ENCODE measurements at places on chromosomes 1 and 21. TPM values are rescaled to one million over a fixed set of nuclear protein-coding genes. Genes with fewer than 3 reads are reported as not detected.
A peak's percentile ranks its signal among the peaks of the same experiment; 100 is the strongest.

Gene DNALI1
- not detected for total RNA-seq

GRCh38 chr1:27521336-27521831 lies 31.4 kb upstream of the WASF2 start:
- DNase-seq, result peak; percentile 23

DNA sequence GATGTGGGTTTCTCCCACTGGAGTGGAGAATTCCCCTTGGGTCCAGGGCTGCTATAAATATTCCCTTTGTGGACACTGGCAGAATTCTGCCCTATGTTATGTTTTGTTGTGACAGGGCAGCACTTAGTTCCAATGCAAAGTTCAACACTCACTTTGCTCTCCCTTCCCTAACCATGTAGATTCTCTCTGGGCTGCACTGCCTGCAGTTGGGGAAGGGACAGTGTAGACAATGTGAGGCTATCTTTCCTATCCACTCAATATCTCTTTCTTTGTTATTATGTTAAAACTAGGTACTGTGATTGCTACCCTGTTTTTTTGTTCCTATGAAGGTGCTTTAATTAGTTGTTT lies 19.6 kb downstream of the GPR88 start:
- no peak for DNase-seq

- DNase-seq, result no peak
These were observed 423.4 kb downstream of the NUF2 start for GRCh38 chr1:163745204-163745603.

- no peak for DNase-seq
These were observed 64.1 kb downstream of the WDR4 start for GRCh38 chr21:42815217-42815616.

DNA sequence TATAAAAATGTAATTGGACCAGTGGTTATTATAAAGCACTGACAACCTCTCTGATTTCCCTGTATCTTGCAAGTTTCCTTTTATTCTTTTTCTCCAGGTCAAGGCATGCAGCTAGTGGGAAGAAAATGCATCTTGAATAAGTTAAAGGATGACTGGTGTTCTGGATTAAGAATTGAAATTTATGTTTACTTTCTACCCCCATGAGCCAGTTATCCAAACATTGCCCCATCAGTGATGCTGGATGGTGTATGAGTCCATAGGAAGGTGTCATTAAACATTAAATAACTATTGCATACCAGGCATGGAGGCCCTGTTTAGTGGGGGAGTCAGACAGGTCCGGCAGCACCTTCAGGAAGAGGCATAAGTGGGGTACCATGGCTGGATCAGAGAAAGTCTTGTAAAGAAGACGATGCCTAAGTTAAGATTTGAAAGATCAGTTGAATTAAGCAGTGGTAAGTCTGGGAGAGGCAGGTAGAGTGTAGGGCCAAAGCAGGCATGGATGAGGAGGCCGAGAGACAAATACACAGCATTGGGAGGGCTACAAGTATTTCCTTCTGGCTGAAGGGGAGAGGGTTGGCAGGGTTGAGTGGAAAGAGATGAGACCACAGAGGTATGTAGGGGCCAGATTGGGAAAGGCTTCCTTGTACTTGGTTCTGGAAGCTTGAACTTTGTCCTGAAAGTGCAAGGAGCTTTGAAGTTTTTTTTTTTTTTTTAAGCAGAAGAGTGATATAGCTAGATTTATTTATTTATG lies 5.7 kb downstream of the SZRD1 start:
- DNase-seq, result no peak

Gene FCN3
- not detected for total RNA-seq

GRCh38 chr1:150464422-150464826 lies 22.8 kb upstream of the TARS2 start:
- peak; percentile 32 for DNase-seq

Gene FCRL6
- not detected for total RNA-seq

Gene ELF3
- 4.8 TPM for total RNA-seq

DNA sequence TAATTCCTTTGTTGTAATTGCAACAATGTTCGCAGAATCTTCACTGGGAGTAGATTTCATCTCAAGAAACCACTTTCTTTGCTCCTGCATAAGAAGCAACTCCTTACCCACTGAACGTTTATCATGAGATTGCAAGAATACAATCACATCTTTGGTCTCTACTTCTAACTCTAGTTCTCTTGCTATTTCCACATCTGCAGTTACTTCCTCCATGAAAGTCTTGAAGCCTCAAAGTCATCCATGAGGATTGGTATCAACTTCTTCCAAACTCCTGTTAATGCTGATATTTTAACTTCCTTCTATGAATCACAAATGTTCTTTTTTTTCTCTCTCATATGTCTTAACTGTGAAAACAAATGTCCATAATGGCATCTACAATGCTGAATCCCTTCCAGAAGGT lies 118.6 kb upstream of the RAB4A start:
- no peak for DNase-seq

Gene TNN
- not detected for total RNA-seq

DNA sequence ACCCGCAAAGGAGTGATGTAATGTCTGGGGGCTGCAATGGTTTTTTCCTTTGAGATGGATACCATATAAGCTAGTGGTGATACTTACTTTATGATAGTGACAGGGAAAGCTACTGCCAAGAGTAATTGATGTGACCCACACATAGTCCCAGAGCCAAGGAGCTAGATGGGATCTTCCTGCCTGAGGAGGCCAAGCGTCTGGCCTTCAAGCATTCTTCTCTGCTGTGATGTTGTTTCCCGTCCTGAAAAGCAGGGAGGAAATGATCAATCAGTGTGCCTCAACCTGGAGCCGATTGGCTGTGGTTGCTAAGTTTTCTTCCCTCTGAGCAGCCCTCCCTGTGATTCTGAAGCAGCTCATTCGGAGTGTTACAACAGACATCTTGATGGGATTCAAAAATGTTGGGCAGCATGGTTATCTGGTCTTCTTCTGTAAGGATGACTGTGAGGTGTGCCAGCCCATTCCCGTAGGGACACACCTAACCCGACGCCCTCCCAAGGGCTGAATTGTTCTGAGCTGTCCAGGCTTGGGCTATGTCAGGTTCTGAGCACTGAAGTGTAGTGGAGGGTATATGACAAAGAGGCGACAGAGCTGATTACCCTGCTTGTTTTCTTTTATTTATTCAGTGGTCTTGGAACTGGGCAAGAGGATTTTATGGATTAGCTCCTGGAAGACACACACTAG lies 56.7 kb downstream of the UCK2 start:
- DNase-seq, result no peak

- no peak for DNase-seq
These were observed 12.1 kb upstream of the SELENBP1 start for GRCh38 chr1:151384584-151384983.

Gene RNF187
- 73.0 TPM for total RNA-seq

DNA sequence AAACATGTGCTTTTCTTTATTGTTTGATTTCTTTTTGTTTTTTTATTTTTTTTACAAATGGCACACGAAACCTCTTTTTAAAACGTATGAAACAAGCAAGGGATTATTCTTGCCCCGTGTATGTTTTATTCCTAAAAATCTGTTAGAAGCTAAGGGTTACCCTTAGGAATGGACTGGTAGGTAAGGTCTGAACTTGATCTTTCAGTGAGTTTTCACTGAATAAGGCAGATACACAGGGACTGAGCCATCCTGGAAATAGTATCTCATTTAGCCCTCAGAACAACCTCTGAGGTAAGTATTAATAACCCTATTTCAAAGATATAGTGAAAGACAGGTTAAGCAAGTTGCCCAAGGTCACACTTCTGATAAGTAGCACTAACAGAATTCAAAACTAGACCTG lies 6.0 kb downstream of the CD53 start:
- DNase-seq, result no peak

Gene GRHL3
- 0.64 TPM for total RNA-seq

- no peak for DNase-seq
These were observed 118.4 kb downstream of the KCNN3 start for GRCh38 chr1:154751690-154752089.

GRCh38 chr1:244106837-244107493 lies 55.9 kb downstream of the ZBTB18 start:
- DNase-seq, result no peak

- DNase-seq, result no peak
These were observed 37.6 kb downstream of the NRDC start for GRCh38 chr1:51840743-51841461.

Gene LRRC39
- total RNA-seq, result 0.71 TPM

GRCh38 chr1:228684607-228685006 lies 50.7 kb upstream of the RHOU start:
- no peak for DNase-seq

DNA sequence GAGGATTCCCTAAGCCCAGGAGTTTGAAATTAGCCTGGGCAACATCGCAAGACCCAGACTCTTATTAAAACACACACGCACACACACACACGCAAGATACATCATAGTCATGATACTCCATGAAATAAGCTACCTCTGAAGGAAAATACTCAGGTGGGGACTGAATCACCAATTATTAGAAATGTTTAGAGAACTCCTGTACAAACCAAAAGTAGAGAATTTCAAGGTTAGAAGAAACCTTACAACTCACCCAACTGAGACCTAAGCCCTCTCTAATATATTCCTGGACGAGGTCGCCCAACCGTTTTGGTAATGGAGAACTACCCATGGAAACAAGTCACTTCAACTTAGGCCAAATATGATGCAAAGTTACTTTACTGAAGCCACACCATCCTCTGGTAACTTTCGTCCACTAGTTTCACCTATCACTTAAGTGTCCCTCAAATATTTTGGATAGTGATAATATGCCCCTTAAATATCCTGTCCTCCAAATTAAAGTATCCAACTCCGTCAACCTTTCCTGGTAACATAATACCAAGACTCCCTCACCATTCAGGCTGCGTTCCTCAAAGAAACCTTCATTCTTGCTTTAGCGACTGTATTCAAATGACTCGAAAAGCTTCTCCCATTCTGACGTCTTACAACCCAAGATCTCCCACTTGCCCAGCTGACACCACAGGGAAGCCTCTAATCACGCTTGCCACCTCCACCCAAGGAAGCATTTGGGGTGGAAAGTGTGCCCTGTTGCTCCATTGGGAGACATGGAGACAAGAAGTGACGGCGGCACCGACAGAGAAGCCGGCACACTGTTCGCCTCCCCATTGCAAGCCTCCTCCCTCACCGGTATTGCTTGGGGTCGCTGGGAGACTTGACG lies 856 bp downstream of the NRDC start:
- no peak for DNase-seq

Gene LIN28A
- not detected for total RNA-seq

DNA sequence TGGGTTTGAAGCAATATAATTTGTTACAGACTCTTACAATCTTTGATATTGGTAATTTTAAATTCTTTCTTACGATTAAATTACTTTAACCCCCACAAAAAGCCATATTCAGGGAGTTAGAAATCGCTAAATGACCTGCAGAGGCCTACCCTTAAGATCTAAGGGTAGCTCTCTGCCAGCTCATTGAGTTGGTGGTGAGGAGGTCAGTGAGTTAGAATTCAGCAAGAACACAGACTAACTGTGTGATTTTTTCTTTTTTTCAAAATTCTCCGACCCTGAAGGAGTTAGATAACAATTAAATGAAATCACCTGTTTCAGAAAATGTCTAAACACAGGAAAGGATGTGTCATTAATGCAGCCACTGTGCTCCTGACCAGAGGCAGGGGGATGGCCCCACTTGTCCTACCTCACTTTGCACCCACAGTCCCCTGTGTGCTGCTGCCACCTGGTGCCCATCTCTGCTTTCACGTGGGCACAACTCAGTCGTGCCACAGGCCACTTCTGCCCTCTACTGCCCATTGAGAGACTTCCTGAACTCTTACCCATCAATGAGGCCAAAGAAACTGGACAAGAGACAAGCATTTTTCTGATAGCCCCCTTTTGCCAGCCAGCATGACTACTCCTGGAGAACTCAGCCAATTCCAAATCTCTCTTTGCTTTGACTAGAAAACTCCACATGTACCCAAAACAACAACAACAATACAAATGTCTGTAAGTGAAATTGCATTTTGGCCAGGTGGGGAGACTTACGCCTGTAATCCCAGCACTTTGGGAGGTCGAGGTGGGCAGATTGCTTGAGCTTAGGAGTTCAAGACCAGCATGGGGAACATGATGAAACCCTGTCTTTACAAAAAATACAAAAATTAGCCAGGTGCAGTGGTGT lies 8.4 kb downstream of the CFAP45 start:
- peak; percentile 54 for DNase-seq

- no peak for DNase-seq
These were observed 246.0 kb upstream of the AJAP1 start for GRCh38 chr1:4408380-4408779.

GRCh38 chr1:4971666-4972065 lies 317.3 kb downstream of the AJAP1 start:
- DNase-seq, result no peak

GRCh38 chr1:17040135-17040534 lies 13.7 kb downstream of the SDHB start:
- DNase-seq, result no peak

Gene AMY1C
- not detected for total RNA-seq

DNA sequence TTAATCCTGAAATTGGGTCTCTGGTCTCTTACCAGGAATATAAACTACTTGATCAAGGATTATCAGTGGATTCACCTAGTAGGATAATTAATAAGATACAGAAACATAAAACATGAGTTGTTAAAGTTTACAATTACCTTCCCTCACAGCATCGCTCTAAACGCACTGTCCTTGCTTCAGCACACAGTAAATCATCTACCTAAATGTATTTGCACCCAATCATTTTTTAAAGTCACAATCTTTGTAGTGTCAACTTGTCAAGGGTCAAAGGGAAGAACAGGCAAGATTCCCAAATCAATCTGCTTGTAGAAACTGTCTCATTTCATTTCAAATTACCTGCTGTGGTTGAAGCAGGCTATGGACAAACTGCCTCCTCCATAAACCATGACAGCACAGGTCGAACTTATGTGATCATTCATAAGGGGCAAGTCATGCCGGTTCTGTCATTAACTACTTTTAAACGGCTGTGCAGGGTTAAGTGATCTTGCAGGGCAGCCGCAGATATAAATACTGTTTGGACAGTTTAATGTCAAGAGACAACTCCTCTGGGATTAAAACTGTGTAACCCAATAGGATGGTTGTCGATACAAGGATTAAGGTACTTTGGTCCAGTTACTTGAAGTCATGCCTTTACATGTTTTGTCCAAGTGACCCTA lies 93.6 kb downstream of the ZNF281 start:
- no peak for DNase-seq

DNA sequence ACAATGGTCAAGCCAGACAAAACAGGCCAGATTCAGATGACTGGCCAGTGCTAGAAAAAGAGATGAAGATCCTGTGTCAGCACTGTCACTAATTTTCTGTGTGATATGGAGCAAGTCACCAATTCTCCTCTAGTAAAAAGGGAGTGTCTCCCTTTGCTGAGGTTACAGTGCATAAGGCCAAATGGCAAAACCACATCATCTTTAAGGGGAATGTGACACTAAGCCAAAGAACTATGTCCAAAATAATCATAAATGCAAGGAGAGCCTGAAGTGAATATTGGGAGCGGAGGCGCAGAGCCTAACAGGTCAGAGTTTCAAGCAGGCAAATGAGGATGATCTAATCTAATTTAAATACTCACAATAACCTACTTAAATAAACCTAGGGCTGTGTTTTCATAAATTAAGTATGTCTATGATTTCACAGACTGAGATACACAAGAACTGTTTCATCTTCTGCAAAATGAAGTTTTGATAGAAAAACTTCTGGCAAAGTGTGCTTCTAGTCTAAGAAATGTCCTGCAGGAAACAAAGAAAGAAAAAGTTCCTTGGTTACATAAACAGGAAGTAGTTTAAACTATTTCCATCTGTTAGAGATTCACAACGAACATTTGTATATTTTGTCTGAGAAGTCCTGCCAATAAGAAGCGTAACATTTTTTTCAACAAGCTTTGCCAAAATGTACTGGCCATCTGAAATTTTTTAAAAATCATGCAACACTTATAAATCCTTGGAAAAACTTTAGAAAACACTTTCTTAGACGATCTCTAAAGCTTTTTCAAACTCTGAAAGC lies 290.2 kb downstream of the LRRC40 start:
- no peak for DNase-seq

Gene TNNI3K
- total RNA-seq, result not detected

GRCh38 chr1:191729742-191730141 lies 428.5 kb upstream of the RGS18 start:
- DNase-seq, result no peak
